ENCODE measurements at places on chromosomes 16 and 17.

- H3K27me3 ChIP-seq, result peaks cover under 1% of the 10 kb centered on the region
- H3K27ac ChIP-seq, result no peak overlapping the region
- DNase-seq, result no peak
- peaks cover 2% of the 10 kb centered on the region for H3K4me1 ChIP-seq
Observed at GRCh38 chr17:46950342-46950996, 27.5 kb downstream of the GOSR2 start.

DNA sequence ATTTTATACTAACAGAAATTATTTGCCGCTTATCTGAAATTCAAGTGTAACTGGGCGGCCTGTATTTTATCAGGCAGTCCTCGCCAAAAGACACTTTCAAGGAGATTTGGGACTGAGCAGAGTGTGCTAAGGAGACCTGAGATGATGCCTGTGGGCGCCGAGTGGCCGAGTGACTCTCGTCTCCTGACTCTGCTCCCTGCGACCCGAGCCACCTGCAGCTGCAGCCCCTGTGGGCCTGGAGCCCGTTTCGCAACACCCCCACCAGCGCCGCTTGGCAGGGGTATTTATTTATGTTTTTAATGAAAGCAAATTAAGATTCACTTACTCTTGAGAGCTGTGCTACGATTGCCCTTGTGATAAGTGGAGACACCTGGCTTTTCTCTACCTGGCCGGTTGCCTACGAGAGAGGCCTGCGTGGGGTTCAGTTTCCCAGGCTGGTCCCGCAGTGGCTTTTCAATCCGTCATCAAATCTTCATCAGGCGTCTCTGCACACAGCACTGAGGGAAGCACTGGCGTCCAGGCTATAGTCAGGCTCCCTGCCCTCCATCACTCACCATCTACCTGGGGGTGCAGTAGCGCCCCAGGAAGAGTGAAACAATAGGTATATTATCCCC, 124.0 kb downstream of the SEC14L1 start:
- peaks cover 16% of the 10 kb centered on the region for H3K27me3 ChIP-seq
- H3K36me3 ChIP-seq, result no peaks in the 10 kb centered on the region
- no peak for DNase-seq
- H3K27ac ChIP-seq, result no peak overlapping the region
- H3K4me3 ChIP-seq, result no peak overlapping the region

- H3K4me3 ChIP-seq, result no peak overlapping the region
- H3K4me1 ChIP-seq, result no peaks in the 10 kb centered on the region
- H3K27ac ChIP-seq, result no peak overlapping the region
- DNase-seq, result no peak
Observed at GRCh38 chr16:82900559-82900958, 273.8 kb downstream of the CDH13 start.

GRCh38 chr17:64773836-64774761, 112.0 kb upstream of the SMURF2 start:
- H3K4me3 ChIP-seq, result no peak overlapping the region
- no peaks in the 10 kb centered on the region for H3K27me3 ChIP-seq
- peaks cover 11% of the 10 kb centered on the region for H3K4me1 ChIP-seq
- peaks cover 4% of the 10 kb centered on the region for H3K36me3 ChIP-seq

DNA sequence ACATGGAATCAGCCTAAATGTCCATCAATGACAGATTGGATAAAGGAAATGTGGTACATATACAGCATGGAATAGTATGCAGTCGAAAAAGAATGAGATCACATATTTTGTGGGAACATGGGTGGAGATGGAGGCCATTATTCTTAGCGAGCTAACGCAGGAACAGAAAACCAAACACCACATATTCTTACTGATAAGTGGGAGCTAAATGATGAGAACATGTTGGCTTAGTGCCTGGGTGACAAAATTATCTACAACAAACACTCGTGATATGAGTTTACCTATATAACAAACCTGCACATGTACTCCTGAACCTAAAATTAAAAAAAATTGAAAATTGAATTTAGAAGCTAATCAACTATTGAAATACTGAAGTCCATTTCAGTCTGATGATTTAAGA, 6.1 kb downstream of the ANKS4B start:
- no peak overlapping the region for H3K27ac ChIP-seq
- no peaks in the 10 kb centered on the region for H3K36me3 ChIP-seq
- no peak overlapping the region for H3K4me3 ChIP-seq
- no peaks in the 10 kb centered on the region for H3K4me1 ChIP-seq

DNA sequence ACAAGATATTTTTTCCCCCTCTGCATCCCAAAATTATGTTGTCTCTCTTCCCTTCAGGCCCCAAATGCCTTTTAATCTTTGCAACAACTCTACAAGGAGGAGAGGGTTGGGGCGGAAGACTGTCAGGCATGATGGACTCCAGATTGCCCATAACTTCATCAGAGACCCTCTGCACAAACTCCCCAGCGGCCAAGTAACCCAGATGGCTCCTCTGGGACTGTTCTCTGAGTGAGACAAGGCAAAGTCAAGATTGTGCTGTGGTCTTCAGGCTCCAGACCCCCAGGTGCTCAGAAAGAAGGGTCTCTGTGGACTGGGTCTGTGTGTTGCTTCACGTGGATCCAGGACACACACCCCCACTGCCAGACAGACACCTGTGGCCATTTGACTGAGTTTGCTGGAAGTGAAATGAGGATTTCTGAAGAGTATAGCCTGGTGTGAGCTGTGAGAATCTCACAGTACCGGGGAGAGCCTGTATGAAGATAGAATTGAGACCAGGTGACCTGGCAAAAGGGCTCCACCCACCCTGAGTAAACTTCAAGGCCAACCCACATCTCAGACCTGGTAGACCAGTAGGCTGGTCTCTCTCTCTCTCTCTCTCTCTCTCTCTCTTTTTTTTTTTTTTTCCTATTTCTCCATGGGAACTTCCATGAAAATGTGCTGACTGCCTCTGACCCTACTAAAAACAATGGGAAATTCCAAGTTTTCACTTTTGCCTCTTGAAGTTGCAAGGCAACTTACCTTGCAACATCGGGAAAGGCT, 354.1 kb downstream of the SOX9 start:
- no peak for DNase-seq
- no peak overlapping the region for H3K4me3 ChIP-seq
- no peaks in the 10 kb centered on the region for H3K36me3 ChIP-seq
- no peak overlapping the region for H3K27ac ChIP-seq

- DNase-seq, result peak; percentile 79
- peak within 1 kb of the TSS; percentile 96 for H3K27ac ChIP-seq
- H3K36me3 ChIP-seq, result peaks cover 7% of the 10 kb centered on the region
- H3K4me1 ChIP-seq, result peaks cover 22% of the 10 kb centered on the region
Observed at GRCh38 chr17:1724351-1724868, at the start of gene WDR81. Gene WDR81, plus strand, starts transcription at chr17:1724704. Its CDS starts 256 bp downstream, at chr17:1724960.

DNA sequence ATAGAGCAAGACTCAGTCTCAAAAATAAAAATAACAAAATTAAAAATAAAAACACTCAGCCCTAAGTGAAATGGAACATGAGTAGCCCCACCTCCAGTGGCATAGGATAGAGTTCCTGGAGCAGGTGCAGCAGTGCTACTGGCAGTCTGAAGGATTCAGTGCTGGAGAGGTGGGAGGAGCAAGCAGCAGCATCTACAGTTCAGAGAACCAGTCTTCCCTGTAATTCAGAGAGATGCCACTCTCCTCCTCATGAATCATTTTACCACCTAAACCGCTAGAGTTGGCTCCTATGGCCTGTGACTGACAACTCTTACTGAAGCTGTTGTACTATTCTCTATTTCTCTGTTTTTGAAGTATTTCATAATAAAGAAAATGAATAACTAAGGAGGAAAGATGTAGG, 56.0 kb upstream of the SMURF2 start:
- H3K27me3 ChIP-seq, result no peaks in the 10 kb centered on the region
- no peak overlapping the region for H3K27ac ChIP-seq
- H3K36me3 ChIP-seq, result no peaks in the 10 kb centered on the region

DNA sequence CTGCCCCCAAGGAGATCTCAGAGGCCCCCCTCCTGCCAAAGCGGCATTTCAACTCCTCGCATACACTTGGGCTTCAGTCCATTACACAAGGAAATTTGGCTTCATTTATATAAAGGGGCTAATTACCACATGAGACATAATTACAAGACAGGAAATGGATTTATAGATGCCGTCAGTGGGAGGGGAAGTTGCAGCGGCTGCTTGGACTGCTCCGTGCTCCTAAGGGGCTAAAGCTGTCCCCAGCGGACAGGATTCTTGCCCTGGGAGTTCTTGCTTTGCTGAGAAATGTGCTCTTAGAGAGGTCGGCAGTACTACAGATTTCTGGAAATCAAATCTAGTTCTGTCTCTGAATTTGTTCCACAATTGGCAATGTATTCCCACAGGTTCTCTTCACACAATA, 57.2 kb upstream of the NLK start:
- H3K4me3 ChIP-seq, result peak overlapping the region; percentile 65
- H3K27ac ChIP-seq, result peak overlapping the region; percentile 35
- no peaks in the 10 kb centered on the region for H3K27me3 ChIP-seq

Data from memory B cell (primary cell).